ENCODE measurements at places on chromosomes 11 and 22. TPM values are rescaled to one million over a fixed set of nuclear protein-coding genes. Genes with fewer than 3 reads are reported as not detected.

PANX3 gene
- total RNA-seq = not detected

GRM5 gene
- total RNA-seq = not detected

NDUFS8 gene
- 161 TPM for total RNA-seq

OLFML1 gene
- not detected for total RNA-seq

TRIM66 gene
- total RNA-seq = 32.1 TPM

GRCh38 chr22:35568751-35569739, 28.4 kb downstream of the RASD2 start:
- H3K4me3 ChIP-seq = no peak overlapping the region
- DNase-seq = no peak
- no peak overlapping the region for H3K27ac ChIP-seq
- no peaks in the 10 kb centered on the region for H3K4me1 ChIP-seq

DNA sequence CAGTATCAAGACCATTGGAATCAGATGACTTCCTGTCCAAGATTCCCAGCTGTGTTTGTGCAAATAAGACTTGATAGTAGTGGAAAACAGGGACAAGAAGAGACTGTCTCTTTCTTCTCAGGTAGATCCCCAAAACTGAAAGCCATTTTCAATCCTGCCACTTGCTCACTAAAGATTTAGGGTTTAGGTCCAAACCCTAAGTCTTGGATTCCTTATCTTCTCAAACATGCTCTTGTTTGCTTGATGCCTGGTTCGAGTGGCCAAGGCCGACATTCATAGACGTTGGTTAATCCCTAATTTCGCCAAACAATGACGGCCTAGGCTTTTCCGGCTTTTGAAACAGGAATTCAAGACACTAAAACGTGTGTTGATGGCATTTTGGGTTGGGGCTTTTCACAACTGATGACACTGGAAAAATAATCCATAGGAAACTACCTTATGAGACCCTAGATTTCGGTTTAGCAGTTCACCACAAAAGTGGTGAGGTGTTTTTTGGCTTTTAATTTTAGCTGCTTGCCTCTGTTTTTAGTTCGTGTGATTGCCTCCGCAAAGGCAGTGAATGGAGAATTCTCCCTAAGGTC, 1.0 kb upstream of the GTPBP1 start:
- H3K27ac ChIP-seq = peak overlapping the region; percentile 93
- peak overlapping the region; percentile 80 for H3K4me3 ChIP-seq
- H3K27me3 ChIP-seq = no peaks in the 10 kb centered on the region
- peaks cover 34% of the 10 kb centered on the region for H3K36me3 ChIP-seq

GRCh38 chr22:23151827-23152226, 6.5 kb downstream of the RAB36 start:
- H3K27me3 ChIP-seq = no peaks in the 10 kb centered on the region
- H3K27ac ChIP-seq = no peak overlapping the region
- no peaks in the 10 kb centered on the region for H3K36me3 ChIP-seq
- DNase-seq = no peak
- H3K4me3 ChIP-seq = no peak overlapping the region

- peak overlapping the region; percentile 39 for H3K4me3 ChIP-seq
- H3K27ac ChIP-seq = peak overlapping the region; percentile 87
- no peaks in the 10 kb centered on the region for H3K27me3 ChIP-seq
- no peaks in the 10 kb centered on the region for H3K36me3 ChIP-seq
These were observed 16.2 kb upstream of the RRAS2 start for GRCh38 chr11:14374922-14375830.

DNA sequence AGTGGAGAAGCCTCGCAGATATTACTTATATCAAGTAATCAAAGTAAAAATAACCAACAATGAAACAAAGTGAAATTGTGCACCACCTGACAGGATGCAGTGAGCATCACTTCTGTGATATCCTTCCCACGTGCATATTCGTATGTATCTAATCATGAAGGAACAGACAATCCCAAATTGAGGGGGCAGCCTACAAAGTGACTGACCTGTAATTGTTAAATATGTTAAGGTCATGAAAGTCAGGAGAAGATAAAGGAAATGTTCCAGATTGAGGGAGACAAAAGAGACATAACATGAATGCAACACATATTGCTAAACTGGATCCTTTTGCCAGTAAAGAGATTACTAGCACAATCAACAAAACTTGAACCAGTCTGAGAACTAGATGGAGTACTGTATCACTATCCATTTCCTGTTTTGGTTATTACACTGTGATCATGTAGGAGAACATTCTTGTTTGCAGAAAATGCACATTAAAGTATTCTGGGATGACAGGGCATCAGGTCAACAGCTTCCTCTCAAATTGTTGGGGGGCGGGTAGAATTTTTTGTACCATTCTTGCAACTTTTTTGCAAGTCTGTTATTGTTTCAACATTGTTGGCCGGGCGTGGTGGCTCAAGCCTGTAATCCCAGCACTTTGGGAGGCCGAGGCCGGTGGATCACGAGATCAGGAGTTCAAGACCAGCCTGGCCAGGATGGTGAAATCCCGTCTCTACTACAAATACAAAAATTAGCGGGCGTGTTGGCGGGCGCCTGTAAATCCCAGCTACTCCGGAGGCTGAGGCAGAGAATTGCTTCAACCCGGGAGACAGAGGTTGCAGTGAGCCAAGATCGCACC, 2.0 kb downstream of the SBF2 start:
- no peak for DNase-seq
- peaks cover 40% of the 10 kb centered on the region for H3K27me3 ChIP-seq
- H3K36me3 ChIP-seq = peaks cover 3% of the 10 kb centered on the region
- no peak overlapping the region for H3K27ac ChIP-seq
- H3K4me1 ChIP-seq = peaks cover 24% of the 10 kb centered on the region

GRCh38 chr22:17145021-17145680, 13.9 kb downstream of the HDHD5 start:
- no peak overlapping the region for H3K27ac ChIP-seq
- peaks cover 14% of the 10 kb centered on the region for H3K36me3 ChIP-seq
- peaks cover 8% of the 10 kb centered on the region for H3K4me1 ChIP-seq

GRCh38 chr11:116431842-116432241, 340.9 kb downstream of the BUD13 start:
- H3K36me3 ChIP-seq = no peaks in the 10 kb centered on the region
- no peaks in the 10 kb centered on the region for H3K4me1 ChIP-seq
- peaks cover 7% of the 10 kb centered on the region for H3K27me3 ChIP-seq
- no peak for DNase-seq

GRCh38 chr11:61609000-61609979, 28.4 kb upstream of the SYT7 start:
- H3K27me3 ChIP-seq = peaks cover 21% of the 10 kb centered on the region
- no peaks in the 10 kb centered on the region for H3K36me3 ChIP-seq
- DNase-seq = no peak
- no peak overlapping the region for H3K27ac ChIP-seq
- no peaks in the 10 kb centered on the region for H3K4me1 ChIP-seq

DNA sequence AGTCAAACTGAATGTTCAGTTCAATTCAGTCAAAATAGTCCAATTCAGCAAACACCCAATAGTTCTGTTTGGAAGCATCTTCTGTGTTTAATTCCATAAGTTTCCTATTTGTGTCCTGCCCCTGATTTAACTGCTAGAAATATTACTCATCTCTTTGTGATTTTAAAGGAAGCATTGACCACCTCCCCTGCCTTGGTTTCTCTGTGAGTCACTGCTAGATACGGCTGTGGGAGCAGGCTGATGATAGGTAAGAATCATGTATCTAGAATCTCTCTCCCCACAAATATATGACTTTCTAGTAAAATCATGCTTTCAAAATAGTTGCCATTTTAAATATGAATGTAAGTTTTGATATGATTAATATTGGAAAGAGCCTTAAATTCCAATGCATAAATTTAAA, 888.5 kb downstream of the NTM start:
- no peak overlapping the region for H3K4me3 ChIP-seq
- no peak overlapping the region for H3K27ac ChIP-seq
- H3K36me3 ChIP-seq = no peaks in the 10 kb centered on the region
- no peak for DNase-seq

DNA sequence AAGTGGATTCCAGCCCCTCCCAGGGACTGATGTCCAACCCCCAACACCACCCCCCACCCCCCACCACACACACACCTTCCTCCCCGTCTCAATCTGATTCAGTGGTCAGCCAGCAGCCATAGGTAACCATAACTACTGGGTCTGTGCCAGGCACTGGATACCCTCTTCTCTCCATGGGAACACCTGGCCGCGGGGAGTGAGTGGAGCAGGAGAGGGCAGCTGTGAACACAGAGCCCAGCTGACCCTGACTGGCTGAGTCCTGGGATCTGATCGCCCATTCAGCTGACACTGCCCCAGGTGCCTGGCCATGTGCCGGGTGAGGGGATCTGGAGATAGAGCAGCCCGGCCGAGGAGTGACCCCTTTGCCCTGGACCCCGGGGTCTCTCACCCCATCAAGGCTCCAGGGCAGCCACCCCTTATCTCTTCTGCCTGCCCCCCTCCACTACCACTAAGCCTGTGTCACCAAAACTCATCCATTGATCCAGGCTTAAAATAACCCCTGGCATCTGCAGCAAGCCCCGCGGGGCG, 2.6 kb upstream of the SHISA8 start:
- H3K4me1 ChIP-seq = peaks cover 11% of the 10 kb centered on the region
- no peak for DNase-seq
- no peak overlapping the region for H3K27ac ChIP-seq
- no peak overlapping the region for H3K4me3 ChIP-seq
- no peaks in the 10 kb centered on the region for H3K36me3 ChIP-seq

GRCh38 chr22:40107851-40108378, 69.8 kb upstream of the TNRC6B start:
- H3K27me3 ChIP-seq = no peaks in the 10 kb centered on the region
- H3K36me3 ChIP-seq = peaks cover 15% of the 10 kb centered on the region
- peak; percentile 69 for DNase-seq
- H3K4me1 ChIP-seq = peaks cover 50% of the 10 kb centered on the region

GRCh38 chr11:115550291-115551059, 46.3 kb upstream of the CADM1 start:
- no peak overlapping the region for H3K27ac ChIP-seq
- no peaks in the 10 kb centered on the region for H3K36me3 ChIP-seq
- H3K4me1 ChIP-seq = no peaks in the 10 kb centered on the region
- H3K4me3 ChIP-seq = no peak overlapping the region
- no peaks in the 10 kb centered on the region for H3K27me3 ChIP-seq
- no peak for DNase-seq

GRCh38 chr11:13091373-13091772, 82.3 kb downstream of the RASSF10 start:
- DNase-seq = no peak
- H3K4me1 ChIP-seq = peaks cover 4% of the 10 kb centered on the region
- H3K36me3 ChIP-seq = no peaks in the 10 kb centered on the region

DNA sequence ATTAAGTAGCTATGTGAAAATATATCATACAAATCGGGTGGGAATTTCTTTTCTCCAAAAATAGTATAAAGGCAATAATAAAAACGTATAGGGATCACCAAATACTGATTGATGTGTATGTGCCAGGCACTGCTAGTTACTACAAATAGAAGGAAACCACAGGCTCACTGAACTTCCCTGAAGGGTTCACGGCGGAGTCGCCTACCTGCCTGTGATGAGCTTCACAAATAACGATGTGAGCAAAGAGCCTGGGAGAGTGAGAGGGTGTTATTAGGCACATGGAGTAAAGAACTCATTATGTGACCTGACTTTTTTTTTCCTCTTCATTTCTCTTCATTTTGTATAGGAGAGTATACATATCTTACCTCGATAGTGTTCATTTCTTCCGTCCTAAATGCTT, 36.0 kb upstream of the L3MBTL2 start:
- no peaks in the 10 kb centered on the region for H3K27me3 ChIP-seq
- peaks cover 44% of the 10 kb centered on the region for H3K36me3 ChIP-seq
- no peak overlapping the region for H3K4me3 ChIP-seq

DNA sequence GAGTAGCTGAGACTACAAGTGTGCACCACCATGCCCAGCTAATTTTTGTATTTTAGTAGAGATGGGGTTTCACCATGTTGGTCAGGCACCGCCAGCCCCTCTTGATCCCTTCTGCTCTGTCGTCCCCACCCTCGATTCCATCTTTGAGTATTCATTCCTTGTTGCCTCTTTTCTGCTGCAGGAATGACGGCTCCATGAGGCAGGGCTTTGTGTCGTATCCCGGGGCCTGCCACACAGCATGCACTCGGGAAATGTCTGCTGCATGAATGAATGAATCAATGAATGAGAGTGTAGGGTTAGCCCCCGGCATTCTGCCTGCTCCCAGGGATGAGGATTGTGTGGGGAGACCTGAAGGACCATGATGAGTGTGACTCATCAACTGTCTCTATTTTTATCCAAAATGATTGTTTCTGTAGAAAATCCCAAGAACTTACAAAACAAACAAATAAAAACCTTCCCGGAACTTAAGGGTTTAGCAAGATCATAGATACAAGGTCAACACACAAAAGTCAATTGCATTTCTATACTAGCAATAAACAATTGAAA, 54.6 kb upstream of the SLC22A12 start:
- H3K4me1 ChIP-seq = no peaks in the 10 kb centered on the region
- H3K36me3 ChIP-seq = no peaks in the 10 kb centered on the region
- no peak overlapping the region for H3K4me3 ChIP-seq
- H3K27me3 ChIP-seq = peaks cover 37% of the 10 kb centered on the region
- no peak overlapping the region for H3K27ac ChIP-seq
- no peak for DNase-seq

DNA sequence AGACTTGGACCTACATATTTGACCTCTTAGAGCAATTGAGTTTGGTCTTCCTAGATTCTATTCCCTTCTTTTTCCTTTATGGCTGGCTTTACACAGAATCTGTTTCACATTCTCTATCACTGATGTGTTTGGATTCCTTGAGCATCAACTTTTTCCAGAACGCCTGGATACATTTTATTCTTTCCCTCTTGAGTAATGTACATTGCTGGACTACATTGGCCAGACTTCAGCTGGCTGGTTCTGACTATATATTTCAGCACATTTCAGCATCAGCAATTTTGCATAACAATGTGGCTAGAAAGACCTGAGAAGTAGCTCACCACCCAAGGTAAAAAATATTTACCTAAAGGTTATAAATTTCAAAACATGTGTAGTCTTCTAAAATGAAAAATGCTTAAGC, 2198.2 kb upstream of the RAG2 start:
- no peaks in the 10 kb centered on the region for H3K27me3 ChIP-seq
- no peaks in the 10 kb centered on the region for H3K36me3 ChIP-seq
- no peak for DNase-seq
- no peaks in the 10 kb centered on the region for H3K4me1 ChIP-seq
- H3K4me3 ChIP-seq = no peak overlapping the region

- H3K27me3 ChIP-seq = no peaks in the 10 kb centered on the region
- no peak overlapping the region for H3K4me3 ChIP-seq
- peaks cover 85% of the 10 kb centered on the region for H3K4me1 ChIP-seq
- H3K27ac ChIP-seq = peak overlapping the region; percentile 86
These were observed 36.8 kb downstream of the MYH9 start for GRCh38 chr22:36350751-36351594.
